ENCODE measurements at places on chromosomes 3 and 15.

GRCh38 chr15:79952329-79952728 is 18.7 kb downstream of the BCL2A1 start:
- DNase-seq = no peak

DNA sequence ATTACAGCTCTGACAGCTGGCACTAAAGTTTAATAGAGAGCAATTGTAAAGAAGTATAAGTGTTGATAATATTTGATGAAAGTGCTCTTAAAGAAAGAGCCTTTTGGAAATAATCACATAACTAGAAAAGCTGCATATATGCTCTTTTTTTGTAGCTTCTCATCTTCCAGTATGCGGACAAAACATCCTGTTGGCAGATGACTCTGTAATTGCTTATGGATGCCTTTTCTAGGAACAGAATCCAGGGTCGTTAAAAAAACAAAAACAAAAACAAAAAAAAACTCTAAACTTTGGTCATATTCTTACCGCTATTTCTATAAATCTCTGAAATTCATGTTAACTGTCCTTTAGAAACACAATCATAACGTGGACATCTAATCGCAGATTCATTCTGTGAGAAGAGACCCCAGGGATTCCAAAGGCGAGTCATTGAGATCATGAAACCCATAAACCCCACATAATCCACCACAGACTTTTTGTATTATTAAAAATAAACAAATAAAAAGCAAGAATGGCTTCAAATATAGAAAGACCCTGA is 109.8 kb downstream of the EPHA3 start:
- DNase-seq = no peak

GRCh38 chr3:138640537-138640936 is 32.0 kb downstream of the FAIM start:
- no peak for DNase-seq

GRCh38 chr3:139157161-139157932 is 112.7 kb upstream of the PRR23C start:
- no peak for DNase-seq

DNA sequence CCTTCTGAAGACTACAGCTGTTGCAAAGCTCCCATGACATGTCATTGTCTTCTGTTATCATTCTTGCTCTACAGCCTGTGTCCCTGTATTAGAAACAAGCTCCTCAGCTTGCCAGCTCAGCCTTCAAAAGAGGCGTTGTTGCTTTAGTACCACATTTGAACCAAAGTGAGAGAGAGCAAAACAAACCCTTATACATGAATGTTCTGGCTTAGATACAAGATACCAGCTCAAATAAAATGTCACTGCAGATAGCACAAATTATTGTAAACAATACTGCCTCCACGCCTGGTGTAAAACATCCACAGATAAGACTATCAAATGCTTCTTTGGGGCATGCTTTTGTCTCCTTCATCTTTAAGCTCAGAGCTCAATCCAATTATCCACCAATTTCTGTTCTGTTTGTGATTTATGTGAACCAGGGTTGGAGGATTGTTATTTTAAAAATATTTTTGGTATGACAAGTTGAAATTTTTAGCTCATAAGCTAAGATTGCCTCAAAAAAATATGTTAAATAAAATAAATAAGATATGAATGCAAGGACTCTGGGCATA is 403.6 kb upstream of the CDIN1 start:
- DNase-seq = no peak

GRCh38 chr15:42921342-42921731 is 759 bp upstream of the TTBK2 start:
- DNase-seq = peak; percentile 1

- DNase-seq = no peak
These were observed 130.7 kb upstream of the KCNMB2 start for GRCh38 chr3:178405531-178405930.

GRCh38 chr15:51935466-51936104 is 36.0 kb downstream of the LEO1 start:
- DNase-seq = no peak

- no peak for DNase-seq
These were observed 243.8 kb upstream of the TTC14 start for GRCh38 chr3:180358179-180358578.

GRCh38 chr3:139317660-139318430 is 26.0 kb upstream of the MRPS22 start:
- no peak for DNase-seq

DNA sequence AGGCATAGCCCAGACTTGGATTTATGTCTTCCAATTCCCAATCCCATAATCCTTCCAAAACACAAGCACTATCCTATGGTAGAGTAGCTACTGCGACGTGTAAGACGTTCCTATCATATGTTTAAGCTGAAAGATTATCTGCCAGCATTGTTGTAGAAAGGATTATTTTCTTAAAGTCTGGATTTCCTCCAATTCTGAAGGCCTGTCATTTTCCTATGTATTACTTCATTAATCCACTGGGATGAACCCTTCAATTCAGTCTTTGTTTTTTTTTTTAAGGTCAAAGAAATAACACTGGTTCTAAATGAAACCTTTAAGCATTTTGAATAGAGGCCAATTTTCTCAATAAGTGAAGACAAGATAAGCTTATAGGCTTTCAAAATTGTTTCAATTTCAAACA is 289.0 kb downstream of the SLC9A9 start:
- no peak for DNase-seq

GRCh38 chr15:32134842-32135241 is 104.5 kb downstream of the CHRNA7 start:
- no peak for DNase-seq

DNA sequence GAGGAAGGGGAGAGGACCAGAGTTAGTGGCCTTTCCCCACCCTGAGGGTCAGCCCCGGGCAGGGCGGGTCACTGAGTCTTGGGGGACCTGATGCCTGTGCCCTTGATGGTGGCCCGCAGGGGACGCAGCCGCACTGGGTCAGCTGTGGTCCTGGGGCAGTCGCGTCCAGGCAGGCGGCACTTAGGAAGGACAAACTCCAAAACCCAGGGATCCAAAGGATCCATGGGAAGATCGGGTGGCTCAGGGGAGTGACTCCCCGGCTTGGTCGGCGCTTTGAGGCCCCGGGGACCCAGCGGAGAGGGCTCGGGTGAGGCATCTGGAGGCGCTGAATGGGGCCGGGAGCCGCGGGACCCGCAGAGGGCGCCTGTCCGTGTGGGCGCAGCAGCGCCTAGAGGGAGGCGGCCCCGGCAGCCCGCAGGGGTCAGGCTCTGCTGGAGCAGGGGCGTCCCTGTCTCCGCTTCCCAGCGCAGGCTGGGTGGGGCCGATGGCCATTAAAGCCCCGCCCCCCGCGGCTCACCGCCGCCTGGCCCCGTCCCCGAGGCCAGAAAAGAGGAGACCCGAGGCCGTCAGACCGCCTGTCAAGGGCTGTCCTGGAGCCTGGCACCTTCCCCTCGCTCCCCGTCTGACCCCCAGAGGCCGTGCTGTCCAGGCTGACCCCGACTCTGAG is 17.5 kb downstream of the CIDEC start:
- DNase-seq = no peak

Data from NCI-H748 treated with DMSO at 0.1 percent for 48 hours (cell line).